ENCODE measurements at places on chromosomes 1 and 21. TPM values are rescaled to one million over a fixed set of nuclear protein-coding genes. Genes with fewer than 3 reads are reported as not detected.

The MTMR11 gene
- 6.8 TPM for total RNA-seq

The LDLRAD2 gene
- total RNA-seq: 0.52 TPM

The DYNLT5 gene
- total RNA-seq: 0.52 TPM

The RIPPLY3 gene
- total RNA-seq: not detected

The MEF2D gene
- total RNA-seq: 7.8 TPM

The LDLRAP1 gene
- total RNA-seq: 4.7 TPM

The CR1L gene
- total RNA-seq: 2.6 TPM

The TTC39A gene
- total RNA-seq: 2.1 TPM

The SV2A gene
- 2.1 TPM for total RNA-seq

The CSTB gene
- total RNA-seq: 6.3 TPM

The KLF17 gene
- total RNA-seq: under 0.01 TPM

The IGFN1 gene
- total RNA-seq: 0.52 TPM

The KCND3 gene
- 1.0 TPM for total RNA-seq

The CA6 gene
- total RNA-seq: not detected

The AGO3 gene
- 13.0 TPM for total RNA-seq

The LYPLA2 gene
- total RNA-seq: 21.9 TPM

The LCE2C gene
- not detected for total RNA-seq

The CTSK gene
- total RNA-seq: 55.3 TPM

The PTAFR gene
- 2.1 TPM for total RNA-seq

The HCN3 gene
- total RNA-seq: 1.0 TPM

The CD48 gene
- 5.2 TPM for total RNA-seq

The NUF2 gene
- 1.0 TPM for total RNA-seq

The LCE3E gene
- total RNA-seq: not detected

The ARF1 gene
- total RNA-seq: 101 TPM

The TMPRSS3 gene
- not detected for total RNA-seq

The LIPI gene
- not detected for total RNA-seq

The CDK18 gene
- 3.7 TPM for total RNA-seq

The RGS5 gene
- 7.8 TPM for total RNA-seq

The CD2 gene
- total RNA-seq: under 0.01 TPM
